Hematopoietic multipotent progenitor cell (in vitro differentiated cells): ENCODE measurements at places on chromosomes 16 and 17.
A peak's percentile ranks its signal among the peaks of the same experiment; 100 is the strongest.

DNA sequence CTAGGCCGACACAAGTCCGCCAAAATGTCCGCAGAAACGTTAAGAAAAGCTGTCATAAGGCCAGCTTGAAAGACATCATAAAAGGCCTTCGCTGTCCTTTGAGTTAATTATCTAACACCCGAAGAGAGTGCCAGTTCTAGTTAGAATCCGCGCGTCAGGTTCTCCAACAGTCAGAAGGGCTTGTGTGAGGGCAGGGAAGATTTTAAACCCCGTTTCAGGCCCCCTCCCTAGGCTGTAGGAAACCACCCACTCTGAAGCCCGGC is 729 bp upstream of the CLTC start:
- no peak for DNase-seq

- peak; percentile 5 for DNase-seq
Observed at GRCh38 chr16:56477096-56477878, 25.9 kb downstream of the OGFOD1 start.

GRCh38 chr16:29307598-29308507 is 98.7 kb downstream of the NPIPB11 start:
- DNase-seq, result no peak

- DNase-seq, result no peak
Observed at GRCh38 chr16:69773260-69773947, 11.3 kb downstream of the WWP2 start.

GRCh38 chr16:17107450-17107849 is 363.3 kb downstream of the XYLT1 start:
- DNase-seq, result no peak

- DNase-seq, result peak; percentile 68
Observed at GRCh38 chr17:30336369-30337171, 2.7 kb upstream of the TMIGD1 start.

GRCh38 chr16:66651965-66652364 is 44.6 kb downstream of the CMTM4 start:
- DNase-seq, result no peak

DNA sequence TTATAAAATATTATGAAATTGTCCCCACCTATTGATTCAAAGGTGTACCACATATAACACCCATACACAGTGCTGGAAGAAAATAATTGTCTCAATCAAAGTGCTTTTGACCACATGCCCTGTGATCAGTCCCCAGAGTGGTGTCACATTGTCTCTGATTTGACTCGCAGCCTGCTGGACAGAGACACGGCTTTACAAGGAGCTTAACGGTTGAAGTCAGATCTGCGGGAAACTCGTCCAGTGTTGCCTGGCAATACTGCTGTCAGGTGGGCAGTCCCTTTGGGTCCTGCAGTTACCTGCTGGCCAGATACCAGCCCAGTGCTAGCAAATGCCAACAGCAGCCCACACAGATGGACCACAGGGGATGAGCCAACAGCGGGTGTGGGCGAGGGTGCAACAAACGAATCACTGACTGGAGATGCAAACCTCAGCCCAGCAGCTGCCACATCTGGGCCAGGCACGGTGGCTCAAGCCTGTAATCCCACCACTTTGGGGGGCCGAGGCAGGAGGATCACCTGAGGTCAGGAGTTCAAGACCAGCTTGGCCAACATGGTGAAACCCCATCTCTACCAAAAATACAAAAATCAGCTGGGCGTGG is 26.2 kb upstream of the SSTR2 start:
- DNase-seq, result no peak

GRCh38 chr17:50289991-50290702 is 15.9 kb downstream of the TMEM92 start:
- peak; percentile 75 for DNase-seq

- DNase-seq, result peak; percentile 66
Observed at GRCh38 chr17:57604771-57605674, 140.1 kb downstream of the CCDC182 start.

- DNase-seq, result no peak
Observed at GRCh38 chr17:15886221-15886620, 58.7 kb upstream of the ADORA2B start.
